Esophagus squamous epithelium (tissue), 5 donors: ENCODE measurements at places on chromosomes 2 and 18. TPM values are rescaled to one million over a fixed set of nuclear protein-coding genes. Genes with fewer than 3 reads are reported as not detected.

The OSBPL6 gene
- 3.8 TPM for total RNA-seq

DNA sequence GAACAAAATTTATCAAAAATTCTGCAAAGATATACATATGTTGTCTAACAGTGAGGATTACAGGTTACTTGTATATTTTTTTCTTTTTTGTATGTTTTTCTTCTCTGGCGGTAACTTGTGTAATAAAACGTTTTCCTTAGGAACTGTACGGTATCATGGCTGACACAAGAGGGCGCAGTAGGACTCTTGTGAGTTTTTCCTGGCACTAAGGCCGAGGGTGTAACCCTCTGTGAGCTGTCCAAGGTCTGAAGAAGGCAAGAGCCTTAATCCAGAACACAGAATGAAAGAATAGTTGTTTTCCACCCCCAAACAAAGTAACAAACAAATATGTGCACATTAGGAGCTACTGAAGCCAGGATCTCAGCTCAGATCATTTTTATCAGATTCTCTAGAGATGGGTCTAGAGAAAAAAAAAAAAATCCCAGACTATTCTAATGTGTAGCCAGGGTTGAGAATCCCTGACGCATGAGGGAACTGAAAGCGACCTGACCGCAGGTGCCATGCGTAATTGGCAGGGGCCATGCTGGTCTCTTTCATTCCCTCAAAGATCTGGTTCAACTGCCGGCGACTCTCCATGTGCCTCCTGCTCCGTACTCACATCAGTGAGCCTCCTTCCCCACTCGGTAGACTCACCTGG is 27.0 kb downstream of the TMEM200C start:
- DNase-seq = peak; percentile 6

The TFPI gene
- total RNA-seq = 37.0 TPM

The RSAD2 gene
- 0.15 TPM for total RNA-seq

The GDF7 gene
- total RNA-seq = 1.0 TPM

DNA sequence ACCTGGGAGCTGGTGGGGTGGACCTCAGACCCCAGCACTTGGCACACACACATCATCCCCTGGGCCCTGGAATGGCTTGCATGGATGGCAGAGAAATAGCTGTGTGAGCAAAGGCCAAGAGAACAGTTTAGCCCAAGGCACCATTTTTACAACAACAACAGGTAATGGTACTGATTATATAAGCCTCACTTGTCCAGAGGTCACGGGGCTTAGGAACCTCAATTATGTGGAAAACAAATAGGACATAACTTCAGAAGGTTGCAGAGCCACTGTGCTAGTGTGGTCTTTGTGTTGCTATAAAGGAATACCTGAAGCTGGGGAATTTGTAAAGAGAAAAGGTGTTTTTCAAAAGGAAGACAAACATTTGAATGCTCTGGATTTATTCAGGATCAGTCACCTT is 13.2 kb downstream of the STEAP3 start:
- DNase-seq = no peak

The EPAS1 gene
- total RNA-seq = 120 TPM
